ENCODE measurements at places on chromosomes 7 and 10.

DNA sequence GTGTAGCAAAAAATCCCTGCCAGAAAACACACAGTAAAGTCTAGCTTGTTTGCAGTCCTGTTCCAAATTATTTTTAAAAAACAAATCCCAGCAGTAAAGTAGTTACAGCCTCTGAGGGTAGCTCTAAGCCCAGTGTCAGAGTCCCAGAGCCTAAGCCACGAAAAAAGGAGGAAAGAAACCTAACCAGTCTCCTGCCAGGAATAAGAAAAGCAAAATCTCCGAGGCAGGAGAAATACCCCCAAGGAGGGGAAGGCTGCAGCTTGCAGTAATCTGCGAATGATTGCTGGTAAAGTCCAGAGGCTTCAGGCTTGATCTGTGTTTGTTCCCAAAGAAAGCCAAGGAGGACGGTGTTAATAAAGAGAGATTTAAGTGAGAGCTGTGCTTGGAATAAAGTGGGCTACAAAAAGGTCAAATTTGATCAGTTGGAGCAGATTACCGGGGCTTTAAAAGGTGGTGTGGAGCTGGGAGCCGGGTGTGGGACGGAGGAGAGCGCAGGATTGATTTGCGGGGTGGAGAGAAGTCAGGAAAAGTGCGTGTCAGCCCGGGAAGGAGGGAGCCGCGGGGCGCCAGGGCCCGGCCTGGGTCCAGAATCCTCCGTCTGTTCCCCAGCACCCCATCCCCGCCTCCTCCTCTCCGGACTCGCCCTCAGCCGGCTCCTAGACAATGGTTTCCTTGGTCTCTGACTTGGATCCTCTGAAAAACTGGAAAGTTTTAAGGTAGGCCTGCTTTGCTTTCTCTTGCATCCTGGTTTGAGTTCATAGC is 219.4 kb upstream of the CELF2 start:
- DNase-seq: no peak

- no peak for DNase-seq
These were observed 164.7 kb downstream of the ADAM12 start for GRCh38 chr10:126223512-126224067.

GRCh38 chr10:1115607-1115955 is 59.4 kb downstream of the WDR37 start:
- no peak for DNase-seq

DNA sequence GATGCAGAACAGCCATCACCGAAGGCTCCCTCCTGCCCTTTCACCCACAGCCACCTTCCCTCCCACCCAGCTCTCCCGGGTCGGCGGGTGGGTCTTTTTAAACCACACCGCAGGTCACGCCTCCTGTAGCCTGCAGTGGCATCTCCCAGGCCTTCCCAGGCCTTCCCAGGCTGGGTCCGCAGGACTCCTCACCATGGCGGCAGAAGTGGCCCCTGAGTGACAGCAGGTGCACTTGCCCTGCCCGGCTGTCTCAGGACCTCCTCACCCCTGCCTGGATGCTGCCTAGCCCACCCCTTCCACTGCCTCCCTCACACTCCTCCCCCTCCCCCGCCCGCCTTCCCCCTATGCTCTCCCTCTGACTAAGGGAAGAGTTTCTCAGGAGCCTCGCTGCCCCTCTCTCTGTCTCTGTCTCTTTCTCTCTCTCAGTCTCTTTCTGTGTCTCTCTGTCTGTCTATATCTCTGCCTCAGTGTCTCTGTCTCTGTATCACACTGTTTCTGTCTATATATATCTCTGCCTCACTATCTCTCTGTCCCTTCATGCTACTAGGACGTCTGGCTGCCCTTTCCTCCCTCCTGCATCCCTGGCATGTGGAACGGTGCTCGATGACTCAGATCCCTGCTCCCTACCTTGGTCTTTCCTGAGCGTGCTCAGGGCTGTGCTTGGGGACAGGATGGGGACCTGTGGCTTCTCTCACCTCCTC is 57.5 kb downstream of the GLRX3 start:
- DNase-seq: no peak

DNA sequence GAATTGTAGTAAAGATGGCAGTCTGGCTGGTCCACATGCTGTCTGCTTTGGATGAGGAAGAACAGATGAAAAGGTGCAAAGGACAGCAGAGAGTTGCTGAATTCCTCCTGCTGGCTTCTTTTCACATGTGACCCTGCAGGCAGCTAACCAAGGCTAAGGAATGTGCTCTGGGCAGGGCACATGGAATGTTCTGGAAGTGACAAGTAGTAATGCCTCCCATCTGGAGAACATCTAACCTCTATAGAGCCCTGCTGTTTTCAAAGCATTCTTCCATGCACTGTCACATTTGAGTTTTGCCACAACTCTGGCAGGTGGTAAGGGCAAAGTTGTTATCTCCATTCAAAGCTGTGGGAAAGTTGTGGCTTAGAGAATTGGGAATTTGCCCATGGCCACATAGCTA is 208.8 kb downstream of the STK31 start:
- no peak for DNase-seq

DNA sequence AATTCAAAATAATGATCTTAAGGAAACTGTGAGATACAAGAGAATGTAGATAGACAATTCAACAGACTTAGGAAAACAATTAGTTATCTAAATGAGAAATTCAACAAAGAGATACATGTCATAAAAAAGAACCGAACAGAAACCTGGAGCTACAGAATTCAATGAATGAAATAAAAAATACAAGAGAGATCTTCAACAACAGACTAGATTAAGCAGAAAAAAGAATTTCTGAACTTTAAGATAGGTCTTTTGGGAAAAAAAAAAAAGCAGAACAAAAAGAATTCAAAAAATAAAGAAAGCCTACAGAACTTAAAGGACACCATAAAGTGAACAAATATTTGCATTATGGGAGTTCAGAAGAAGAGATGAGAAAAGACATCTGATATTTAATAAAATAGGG is 129.1 kb upstream of the FOXK1 start:
- DNase-seq: no peak

GRCh38 chr7:121099572-121099971 is 111.1 kb downstream of the CPED1 start:
- no peak for DNase-seq

DNA sequence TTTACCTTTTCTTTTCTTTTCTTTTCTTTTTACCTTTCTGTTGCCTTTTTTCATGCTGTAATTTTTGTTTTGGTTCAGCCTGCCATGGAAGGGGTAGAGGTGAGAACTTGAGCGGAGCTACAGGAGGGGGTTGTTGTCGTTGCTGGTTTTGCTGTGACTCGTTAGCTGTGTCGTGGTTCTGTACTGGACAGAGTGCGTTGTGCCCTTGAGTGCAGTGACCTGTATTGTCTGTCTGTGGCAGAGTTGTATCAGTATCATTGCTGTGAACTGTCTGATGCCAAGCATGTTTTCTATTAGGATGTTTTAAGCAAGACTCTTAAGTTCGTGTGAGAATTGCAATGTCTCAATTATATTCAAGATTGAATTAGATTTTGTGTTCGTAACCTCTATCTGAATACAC is 67.5 kb downstream of the TRRAP start:
- no peak for DNase-seq

GRCh38 chr10:132394201-132394811 is 2.7 kb upstream of the PWWP2B start:
- DNase-seq: no peak

DNA sequence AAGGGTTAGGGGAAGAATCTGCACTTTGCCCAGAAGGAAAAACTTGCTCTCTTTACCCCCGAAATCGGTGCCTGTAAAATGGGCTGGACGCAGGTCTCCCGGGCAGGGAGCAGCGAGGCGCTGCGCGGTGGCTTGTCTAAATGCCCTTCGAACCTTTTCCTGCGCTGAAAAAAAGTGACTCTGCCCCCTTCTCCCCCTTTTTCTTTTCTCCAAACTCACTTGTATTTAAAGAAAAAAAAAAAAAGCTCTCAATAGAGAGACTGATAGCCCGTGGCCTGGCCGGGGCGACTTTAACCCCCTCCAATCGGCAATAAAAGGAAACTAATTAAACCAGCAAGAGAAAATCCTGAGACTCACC is 286 bp downstream of the SP8 start:
- DNase-seq: no peak

- no peak for DNase-seq
These were observed 99.3 kb upstream of the DDC start for GRCh38 chr7:50664461-50664922.

DNA sequence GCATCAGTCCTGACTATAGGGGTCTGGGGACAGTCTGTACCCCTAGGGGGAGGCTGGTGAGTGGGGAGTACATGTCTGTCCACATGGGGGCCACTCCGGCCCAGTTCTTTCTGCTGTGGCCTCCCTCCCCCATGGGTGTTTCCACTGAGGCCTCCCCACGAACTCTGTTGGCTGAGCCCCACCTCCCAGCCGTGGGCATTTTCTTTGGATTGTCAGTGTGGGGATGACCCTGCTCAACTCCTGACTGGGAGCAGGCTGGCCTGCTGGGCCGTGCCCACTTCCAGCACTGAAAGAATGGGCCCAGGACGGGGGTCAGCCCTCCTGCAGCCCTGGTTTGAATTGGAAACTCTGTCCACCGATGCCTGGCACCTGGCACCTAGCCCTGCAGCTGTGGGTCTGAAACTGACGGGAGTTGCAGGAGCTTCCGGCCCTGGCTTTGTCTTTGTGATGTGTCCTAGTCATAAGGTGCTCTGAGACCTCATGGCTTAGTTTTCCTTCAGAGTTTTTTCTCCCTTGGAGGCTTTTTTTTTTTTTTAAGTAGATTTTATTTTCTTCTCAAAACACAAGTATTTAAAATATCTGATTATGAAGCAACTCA is 46.5 kb downstream of the LHPP start:
- no peak for DNase-seq

DNA sequence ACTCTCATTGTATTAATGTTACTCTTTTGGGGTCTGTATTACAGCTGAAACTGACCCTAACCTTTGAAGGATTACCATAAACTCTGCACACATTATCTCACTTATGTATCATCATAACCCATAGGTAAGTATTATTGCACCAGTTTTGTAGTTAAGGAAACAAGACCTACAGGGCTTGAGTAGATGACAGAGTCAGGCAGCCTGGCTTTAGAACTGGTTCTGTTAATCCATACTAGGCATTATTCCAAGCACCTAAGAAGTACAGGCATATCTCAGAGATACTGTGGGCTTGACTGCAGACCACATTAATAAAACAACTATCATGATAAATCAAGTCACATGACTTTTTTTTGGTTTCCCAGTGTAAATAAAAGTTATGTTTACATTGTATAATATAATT is 17.1 kb upstream of the AKR1B1 start:
- no peak for DNase-seq

DNA sequence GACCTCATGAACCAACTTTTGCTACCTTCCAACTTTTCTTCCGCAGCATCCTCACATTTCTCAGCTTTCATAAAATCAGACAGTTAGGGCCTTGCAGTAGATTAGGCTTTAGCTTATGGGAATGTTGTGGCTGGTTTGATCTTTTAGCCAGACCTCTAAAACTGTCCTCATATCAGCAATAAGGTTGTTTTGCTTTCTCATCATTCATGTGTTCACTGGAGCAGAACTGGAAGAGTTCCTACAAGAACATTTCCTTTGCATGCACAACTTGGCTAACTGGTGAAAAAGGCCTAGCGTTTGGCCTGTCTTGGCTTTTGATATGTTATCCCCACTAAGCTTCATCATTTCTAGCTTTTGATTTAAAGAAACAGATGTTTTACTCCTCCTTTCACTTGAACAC is 130.0 kb upstream of the LRRTM3 start:
- no peak for DNase-seq

- no peak for DNase-seq
These were observed 39.3 kb upstream of the NEBL start for GRCh38 chr10:20936396-20936795.

DNA sequence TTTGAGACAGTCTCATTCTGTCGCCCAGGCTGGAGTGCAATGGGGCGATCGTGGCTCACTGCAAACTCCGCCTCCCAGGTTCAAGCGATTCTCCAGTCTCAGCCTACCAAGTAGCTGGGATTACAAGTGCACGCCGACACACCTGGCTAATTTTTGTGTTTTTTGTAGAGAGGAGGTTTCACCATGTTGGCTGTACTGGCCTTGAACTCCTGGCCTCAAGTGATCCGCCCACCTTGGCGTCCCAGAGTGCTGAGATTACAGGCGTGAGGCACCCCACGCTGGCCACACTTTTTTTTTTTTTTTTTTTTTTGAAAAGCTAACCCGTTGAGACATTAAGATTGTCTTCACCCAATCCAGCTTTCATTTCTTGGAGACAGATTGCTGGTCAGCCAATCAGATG is 2.1 kb downstream of the ZNF273 start:
- no peak for DNase-seq

GRCh38 chr7:45713669-45714520 is 139.7 kb downstream of the ADCY1 start:
- no peak for DNase-seq

- no peak for DNase-seq
These were observed 373.1 kb downstream of the DPP6 start for GRCh38 chr7:154425271-154425670.

DNA sequence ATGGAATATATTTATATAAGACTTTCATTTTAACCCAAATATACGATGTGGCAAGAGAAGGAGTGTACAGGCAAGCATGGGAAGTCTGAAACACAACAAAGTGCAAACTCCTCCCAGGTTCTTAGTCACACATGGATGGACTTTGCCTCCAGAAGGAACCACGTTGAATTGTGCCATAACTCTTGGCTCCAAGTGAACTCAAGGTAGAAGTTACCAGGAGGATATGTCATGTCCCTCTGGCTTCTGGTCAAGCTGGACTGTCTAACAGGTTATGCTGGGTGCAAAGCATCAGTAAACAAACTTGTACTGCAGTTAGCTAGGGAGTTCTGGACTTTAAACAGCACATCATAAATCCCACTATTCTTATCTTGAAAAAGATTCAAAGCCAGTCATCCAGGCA is 328.3 kb upstream of the TEX47 start:
- no peak for DNase-seq

GRCh38 chr10:90481326-90481923 is 376.4 kb downstream of the HTR7 start:
- no peak for DNase-seq

GRCh38 chr10:128708182-128708581 is 582.0 kb upstream of the MKI67 start:
- DNase-seq: no peak

GRCh38 chr7:132656846-132657776 is 80.8 kb upstream of the PLXNA4 start:
- no peak for DNase-seq

Measured in activated naive CD4-positive, alpha-beta T cell (primary cell).